CD8-positive, alpha-beta memory T cell (primary cell): ENCODE measurements at places on chromosomes 2 and 18.

- DNase-seq: no peak
Measured at GRCh38 chr18:57980573-57981307, 63.3 kb upstream of the NEDD4L start.

GRCh38 chr2:52570716-52571115 is 1196.9 kb upstream of the CHAC2 start:
- no peak for DNase-seq

DNA sequence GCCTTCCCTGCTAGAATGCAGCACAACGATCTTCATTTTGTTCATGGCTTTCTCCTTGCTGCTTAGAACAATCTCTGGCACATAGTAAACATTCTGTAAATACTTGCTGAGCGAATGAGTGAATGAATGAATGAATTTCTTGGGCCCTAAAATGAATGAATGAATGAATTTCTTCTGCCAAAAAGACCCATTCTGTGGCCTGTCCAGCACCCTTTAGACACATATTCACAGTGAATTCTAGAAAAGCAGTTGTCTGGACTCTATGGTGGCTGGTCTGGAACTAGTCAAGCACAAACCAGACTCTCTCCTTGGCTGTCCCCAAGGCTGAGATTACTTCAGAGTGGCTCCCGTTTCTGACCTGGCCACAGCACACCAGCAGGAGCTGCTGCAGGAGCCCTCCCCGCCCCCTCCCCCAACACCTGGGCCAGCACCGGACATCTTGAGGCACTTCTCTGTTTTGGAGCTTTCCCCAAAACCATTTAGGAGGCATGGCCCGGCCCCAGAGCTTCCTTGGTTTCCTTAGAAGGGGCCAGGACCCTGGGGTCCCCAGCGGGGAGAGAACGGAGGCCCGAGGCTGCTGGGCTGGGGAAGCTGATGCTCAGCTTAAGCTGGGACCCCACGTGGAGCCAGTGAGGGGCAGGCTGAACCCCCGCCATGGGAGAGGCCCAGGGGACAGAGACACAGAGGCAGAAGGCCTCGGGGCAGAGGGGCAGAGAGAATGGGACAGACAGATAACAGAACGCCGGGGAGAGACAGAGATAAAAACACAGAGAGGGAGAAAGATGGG is 159.0 kb downstream of the ZFP36L2 start:
- no peak for DNase-seq

DNA sequence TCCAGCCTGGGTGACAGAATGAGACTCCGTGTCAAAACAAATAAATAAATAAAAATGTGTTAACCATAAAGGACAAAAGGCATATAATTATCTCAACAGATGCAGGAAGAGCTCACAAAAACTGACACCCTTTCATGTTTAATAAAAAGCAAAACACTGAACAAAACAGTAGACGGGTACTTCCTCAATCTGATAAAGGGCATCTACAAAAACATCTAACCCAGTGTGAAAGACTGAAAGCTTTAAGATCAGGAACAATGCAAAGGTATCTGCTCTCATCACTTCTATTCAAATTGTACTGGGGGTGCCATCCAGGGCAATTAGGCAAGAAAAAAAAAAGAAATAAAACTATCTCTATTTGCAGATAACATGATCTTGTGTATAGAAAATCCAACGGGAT is 11.7 kb upstream of the NCL start:
- DNase-seq: no peak

DNA sequence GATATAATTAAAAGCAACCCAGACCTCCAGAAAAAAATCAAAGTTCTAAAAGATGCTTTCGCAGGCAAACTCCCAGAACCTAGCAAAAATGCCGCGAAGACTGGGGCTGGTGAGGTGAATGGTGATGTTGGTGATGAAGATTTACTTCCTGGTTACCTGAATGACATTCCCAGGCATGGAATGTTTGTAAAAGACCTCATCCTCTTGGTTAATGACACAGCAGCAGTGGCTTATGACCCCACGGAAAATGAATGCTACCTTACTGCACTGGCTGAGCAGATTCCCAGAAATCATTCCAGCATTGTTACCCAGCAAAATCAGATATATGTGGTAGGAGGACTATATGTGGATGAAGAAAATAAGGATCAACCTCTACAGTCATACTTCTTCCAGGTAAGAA is 994 bp downstream of the KLHL41 start:
- no peak for DNase-seq

DNA sequence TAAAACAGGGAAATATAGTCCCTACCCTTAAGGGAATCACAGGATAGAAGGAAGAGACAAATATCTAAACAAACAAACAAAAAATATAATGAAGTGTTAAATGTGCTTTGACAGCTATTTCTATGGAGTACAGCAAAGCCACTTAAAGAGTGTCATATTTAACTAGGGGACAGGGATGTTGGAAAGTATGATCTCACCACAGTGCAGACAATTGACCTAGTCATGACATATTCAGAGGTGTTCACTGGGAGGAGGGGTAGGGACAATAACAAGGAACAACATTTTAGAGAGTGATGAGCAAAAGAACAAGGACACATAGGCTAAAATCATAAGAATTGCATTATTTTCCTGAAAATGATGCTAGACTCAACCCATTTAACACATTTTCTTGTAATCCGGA is 107.5 kb downstream of the TMEM163 start:
- DNase-seq: no peak

- DNase-seq: no peak
Measured at GRCh38 chr2:205745661-205746419, 63.5 kb downstream of the NRP2 start.

DNA sequence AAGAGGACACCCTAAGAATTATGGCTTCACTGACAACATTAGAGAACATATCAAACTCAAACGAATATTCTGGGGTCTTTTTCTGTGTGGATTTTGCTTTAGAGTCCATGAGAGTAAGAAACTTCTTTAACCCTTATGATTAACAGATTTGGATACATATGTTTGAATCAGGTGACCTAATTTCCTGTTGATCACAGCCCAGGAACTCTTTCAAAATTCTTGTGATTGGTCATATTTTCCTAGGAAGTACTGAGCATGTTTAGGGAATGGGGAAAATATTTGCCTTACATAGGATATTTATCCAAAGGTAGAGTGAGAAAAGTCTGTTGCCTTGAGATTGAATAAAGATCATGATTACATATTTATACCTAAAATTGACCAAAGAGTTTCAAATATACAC is 160.0 kb downstream of the KCNH7 start:
- DNase-seq: no peak

GRCh38 chr2:106996171-106996769 is 110.3 kb upstream of the ST6GAL2 start:
- DNase-seq: no peak

GRCh38 chr2:23761638-23762037 is 165.3 kb downstream of the ATAD2B start:
- no peak for DNase-seq

DNA sequence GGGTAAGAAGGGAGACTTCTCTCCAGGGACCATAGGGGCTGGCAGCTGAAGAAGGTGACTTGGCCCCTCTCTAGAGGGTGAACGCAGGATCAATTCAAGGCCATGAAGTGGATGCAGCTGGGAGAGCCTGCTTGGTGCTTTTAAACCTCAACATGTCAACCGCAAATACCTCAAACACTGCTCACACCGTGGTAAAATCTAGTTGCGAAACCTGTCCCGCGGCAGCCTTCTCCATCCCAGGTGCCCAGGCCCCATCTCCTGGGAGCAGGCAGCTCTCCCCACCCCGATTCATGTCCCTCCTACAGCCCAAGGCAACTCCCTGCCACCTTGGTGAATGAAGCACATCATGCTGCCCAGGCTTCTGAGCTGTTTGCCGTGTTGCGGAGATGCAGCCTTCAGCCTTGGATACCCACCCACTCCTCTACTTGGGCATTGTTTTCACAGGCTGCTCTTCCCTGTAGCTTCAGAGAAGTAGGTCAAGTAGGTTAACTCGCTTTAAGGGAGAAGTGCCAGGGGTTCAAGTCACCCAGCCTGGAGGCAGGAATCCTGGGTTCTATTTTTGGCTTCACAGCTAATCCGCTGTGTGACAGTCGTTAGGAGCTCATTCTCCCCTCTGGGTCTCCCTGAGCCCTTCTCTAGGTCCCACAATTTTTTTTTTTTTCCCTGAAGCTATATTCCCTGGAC is 6.2 kb upstream of the EFR3B start:
- DNase-seq: no peak

GRCh38 chr2:189719571-189719970 is 43.0 kb downstream of the OSGEPL1 start:
- no peak for DNase-seq

- no peak for DNase-seq
Measured at GRCh38 chr2:46555011-46555410, 75.6 kb downstream of the TMEM247 start.

DNA sequence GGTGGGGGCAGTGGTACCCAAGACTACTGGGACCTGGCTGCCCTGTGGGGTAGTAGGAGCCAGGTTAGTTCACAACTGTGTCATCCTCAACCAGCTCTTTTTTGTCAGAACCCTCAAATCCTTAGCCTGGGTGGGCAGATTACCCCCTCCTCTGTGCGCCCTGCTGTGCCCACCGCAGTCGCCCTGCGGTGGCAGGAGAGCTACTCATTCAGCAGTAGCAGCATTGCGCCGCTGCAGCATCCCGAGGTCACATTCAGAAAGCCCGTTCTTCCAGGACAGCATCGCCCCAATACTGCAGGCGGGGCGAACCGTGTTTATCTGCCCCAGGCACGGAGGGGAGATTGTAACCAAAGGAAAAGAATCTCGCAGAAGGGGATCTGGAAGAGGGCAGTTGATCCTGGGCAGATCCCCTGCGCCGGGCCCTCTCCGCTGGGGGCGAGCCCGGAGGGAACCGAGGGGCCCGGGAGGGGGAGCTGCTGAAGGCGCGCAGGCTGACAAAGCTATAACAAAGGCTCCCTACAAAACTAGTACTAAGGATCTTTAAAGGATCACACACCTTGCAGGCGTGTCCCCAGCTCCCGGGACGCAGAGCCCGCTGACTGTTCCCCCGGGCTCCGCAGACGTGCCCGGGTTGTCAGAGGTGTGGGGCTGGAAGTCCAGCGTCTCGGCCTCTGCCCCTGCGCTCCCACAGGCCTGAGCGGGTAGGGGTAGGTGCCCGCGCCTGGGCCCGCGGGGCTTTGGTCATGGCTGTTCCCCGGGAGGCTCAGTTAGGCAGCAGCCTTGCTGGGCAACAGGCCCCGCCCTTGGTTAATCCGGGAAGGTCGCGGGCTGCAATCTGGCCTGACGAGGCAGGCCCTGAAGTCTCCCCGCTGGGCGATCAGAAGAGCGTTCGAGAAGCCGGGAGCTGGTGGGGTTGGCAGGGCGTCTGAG is 13.2 kb downstream of the POU3F3 start:
- DNase-seq: no peak

- DNase-seq: no peak
Measured at GRCh38 chr2:64338910-64339500, 115.0 kb upstream of the LGALSL start.

GRCh38 chr2:237889016-237889415 is 29.6 kb downstream of the RAMP1 start:
- DNase-seq: peak; percentile 19

- DNase-seq: no peak
Measured at GRCh38 chr2:241234962-241235740, 46.7 kb downstream of the ANO7 start.

DNA sequence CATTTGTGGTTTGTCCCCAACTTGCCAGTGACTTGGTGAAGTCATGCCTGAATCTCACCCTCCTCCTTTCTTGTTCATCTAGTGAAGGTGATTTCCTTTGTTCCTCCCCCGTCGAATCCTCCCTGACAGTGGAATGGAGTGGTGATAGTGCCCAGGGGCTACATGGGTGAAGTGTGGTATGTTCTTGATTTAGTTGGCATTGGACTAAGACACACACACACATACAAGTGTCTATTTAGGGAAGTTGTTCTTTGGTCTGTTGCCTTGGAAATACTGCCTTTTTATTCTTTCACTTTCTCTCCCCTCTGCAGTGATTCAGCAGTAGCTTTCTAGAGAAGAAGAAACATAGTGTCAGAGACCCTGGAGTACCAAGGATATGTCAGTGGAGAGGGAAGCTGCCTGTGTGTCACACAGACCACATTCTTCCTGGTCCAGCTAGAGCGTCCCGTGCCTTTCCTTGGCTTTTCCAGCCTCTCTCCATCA is 10.9 kb downstream of the INPP4A start:
- no peak for DNase-seq

GRCh38 chr2:234492717-234493485 is 4.0 kb downstream of the ARL4C start:
- DNase-seq: no peak

GRCh38 chr2:150292807-150293206 is 194.7 kb downstream of the RND3 start:
- DNase-seq: no peak

- DNase-seq: no peak
Measured at GRCh38 chr2:224887141-224887540, 155.1 kb downstream of the DOCK10 start.

- no peak for DNase-seq
Measured at GRCh38 chr2:170255971-170256370, 78.0 kb downstream of the MYO3B start.

DNA sequence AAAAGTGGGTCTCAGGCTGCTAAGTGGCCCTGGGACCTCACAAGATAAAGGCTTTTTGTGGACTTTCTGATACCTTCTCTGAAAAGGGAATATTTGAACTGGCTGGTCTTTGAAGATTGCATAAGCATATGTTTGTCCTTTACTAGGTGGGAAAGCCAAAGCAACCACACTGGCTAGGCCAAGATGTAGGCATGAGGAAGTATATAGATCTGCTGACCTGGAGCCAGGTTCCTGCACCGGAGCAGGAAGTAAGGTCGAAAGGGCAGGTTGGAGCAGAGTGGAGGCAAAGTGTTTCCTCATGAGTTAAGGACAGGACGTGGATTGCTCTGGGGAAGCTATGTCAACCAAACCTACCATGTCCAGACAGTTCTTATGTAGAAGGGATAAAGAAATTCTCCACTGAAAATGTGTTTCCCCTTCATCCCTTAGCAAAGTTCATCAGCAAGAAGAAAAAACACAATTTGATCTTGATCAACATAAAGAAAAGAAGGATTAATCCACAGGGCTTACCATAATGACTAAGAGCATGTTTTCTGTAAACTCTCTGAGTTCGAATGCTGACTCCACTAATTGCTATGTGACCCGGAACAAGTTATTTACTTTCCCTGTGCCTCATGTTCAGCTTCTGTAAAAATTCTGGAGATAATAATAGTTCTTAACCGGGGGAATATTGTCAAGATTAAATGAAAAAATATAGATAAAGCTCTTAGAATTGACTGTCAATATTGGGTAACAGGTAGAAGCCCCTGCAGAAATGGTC is 156.1 kb upstream of the SRD5A2 start:
- DNase-seq: no peak
